ENCODE measurements at places on chromosomes 11 and 22.

DNA sequence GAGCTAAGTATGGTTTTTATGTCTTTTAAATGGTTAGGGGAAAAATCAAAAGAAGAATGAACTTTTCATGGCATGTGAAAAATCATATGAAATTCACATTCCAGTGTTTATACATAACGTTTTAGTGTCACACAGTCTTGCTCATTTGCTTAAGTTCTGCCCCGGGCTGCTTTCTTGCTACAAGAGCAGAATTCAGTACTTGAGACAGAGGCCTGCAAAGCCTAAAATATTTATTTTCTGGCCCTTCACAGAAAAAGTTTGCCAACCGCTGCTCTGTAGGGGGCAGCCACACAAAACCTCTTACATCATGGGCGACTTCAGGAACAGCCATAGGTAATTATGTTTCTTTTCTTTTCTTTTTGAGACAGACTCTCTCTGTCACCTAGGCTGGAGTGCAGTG, 1.0 kb upstream of the ATG2A start:
- peak overlapping the region; percentile 5 for H3K27ac ChIP-seq
- H3K4me3 ChIP-seq, result peak overlapping the region; percentile 77
- H3K27me3 ChIP-seq, result no peaks in the 10 kb centered on the region
- DNase-seq, result no peak
- no peaks in the 10 kb centered on the region for H3K36me3 ChIP-seq

- H3K36me3 ChIP-seq, result no peaks in the 10 kb centered on the region
- no peak overlapping the region for H3K27ac ChIP-seq
- no peak overlapping the region for H3K4me3 ChIP-seq
- H3K27me3 ChIP-seq, result no peaks in the 10 kb centered on the region
These were observed 18.7 kb upstream of the FBLN1 start for GRCh38 chr22:45483918-45484499.

DNA sequence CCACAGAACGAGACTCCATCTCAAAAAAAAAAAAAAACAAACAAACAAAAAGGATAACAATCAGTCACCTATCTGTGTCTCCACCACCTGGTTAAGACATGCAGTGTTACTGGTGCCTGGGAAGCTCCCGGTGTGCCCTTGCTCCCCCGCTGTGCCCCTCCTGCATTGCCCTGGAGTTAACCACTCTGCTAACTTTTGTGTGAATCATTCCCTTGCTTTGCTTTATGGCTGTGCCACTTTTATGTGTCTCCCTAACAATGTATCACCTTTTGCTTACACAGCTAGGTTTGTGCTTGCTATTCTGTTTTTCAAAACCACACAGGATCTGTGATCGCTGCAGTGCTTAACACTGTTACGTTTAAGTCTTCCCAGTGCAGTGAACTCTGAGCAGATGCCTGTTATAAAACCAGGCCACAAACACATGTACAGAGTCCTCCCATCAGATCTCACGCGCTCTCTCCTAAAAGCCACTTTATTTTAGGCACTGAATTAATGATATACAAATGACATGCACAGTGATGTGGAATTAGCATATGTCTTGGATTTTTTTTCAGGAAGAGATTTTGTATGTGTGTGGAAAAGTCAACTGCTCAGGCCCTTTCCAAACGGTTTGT, 69.9 kb downstream of the BUD13 start:
- no peaks in the 10 kb centered on the region for H3K36me3 ChIP-seq
- H3K27me3 ChIP-seq, result peaks cover 5% of the 10 kb centered on the region
- H3K4me1 ChIP-seq, result no peaks in the 10 kb centered on the region
- H3K4me3 ChIP-seq, result no peak overlapping the region

DNA sequence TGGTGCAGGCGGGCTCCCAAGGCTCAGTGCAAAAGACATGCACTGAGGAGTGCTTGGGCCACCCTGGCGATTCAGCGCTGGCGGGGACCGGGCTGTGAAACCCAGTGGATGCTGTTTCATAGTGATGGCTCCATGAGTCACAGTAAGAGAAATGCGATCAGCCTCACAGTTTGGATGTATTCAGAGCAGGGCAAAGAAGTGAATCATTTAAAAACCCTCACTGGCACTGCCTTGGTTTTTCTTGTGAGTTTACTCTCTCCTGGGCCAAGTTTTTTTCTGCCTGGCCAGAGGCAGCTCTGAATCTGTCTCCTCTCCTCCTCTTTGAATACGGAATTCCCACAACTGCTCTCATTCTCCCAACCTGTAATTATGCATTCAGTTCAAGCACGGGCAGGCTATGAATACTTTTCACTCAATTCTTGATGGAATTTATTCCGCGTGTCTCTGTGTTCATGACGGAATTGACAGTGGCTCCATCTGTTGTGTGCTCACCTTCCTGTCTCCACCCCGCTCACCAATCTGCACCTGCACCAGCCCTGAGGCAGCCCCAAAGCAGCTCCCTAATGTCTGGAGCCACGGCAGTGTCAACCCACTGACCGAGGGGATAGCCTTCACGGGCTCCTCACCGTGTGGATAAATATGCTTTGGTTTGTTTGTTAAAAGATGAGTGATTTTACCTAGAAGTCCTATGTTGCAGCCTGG, 14.9 kb downstream of the ADAMTS8 start:
- no peak overlapping the region for H3K4me3 ChIP-seq
- H3K36me3 ChIP-seq, result no peaks in the 10 kb centered on the region
- peaks cover 6% of the 10 kb centered on the region for H3K27me3 ChIP-seq
- no peak for DNase-seq

GRCh38 chr11:62708392-62708791, 916 bp downstream of the GNG3 start:
- peak overlapping the region; percentile 88 for H3K27ac ChIP-seq
- H3K36me3 ChIP-seq, result peaks cover 17% of the 10 kb centered on the region
- H3K4me1 ChIP-seq, result peaks cover 35% of the 10 kb centered on the region
- no peaks in the 10 kb centered on the region for H3K27me3 ChIP-seq
- peak overlapping the region; percentile 83 for H3K4me3 ChIP-seq

DNA sequence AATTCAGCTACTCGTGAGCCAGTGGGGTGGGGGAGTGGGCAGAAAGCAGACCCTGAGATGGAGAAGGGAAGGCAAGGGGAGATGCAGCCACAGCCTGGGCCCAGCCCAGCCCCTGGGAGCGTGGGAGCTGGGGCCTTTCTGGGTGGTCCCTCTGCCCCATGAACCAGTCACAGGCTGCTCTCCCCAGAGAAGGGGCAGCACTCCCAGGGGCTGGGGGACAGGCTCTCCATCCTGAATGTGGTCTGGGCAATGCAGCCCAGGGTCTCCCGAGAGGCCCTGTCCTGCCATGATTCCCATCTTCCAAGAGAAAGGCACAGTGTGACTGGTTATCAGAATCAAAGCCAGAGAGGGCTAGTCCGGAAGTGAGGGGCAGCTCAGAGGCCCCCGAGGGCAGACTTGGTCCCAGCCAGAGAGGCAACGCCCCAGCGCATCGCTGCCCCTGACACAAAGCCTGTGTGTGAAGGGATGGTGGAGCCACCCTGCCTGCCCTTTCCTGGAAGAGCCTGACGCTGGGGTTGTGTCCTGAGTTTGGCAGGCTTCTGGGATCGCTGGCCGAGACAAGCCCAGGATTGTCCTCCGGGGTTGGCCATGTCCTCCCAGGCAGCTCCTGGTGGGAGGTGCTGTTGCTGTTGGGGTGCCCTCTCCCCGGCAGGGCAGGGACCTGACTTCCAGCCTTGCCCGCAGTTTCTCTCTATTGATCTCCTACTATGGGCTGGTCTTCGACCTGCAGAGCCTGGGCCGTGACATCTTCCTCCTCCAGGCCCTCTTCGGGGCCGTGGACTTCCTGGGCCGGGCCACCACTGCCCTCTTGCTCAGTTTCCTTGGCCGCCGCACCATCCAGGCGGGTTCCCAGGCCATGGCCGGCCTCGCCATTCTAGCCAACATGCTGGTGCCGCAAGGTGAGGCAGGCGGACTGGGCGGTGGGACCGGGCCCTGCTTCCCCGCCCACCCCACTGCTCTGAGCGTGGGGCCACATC, 23.8 kb upstream of the SLC22A12 start:
- H3K4me1 ChIP-seq, result no peaks in the 10 kb centered on the region
- no peak overlapping the region for H3K27ac ChIP-seq
- DNase-seq, result no peak
- H3K4me3 ChIP-seq, result no peak overlapping the region

DNA sequence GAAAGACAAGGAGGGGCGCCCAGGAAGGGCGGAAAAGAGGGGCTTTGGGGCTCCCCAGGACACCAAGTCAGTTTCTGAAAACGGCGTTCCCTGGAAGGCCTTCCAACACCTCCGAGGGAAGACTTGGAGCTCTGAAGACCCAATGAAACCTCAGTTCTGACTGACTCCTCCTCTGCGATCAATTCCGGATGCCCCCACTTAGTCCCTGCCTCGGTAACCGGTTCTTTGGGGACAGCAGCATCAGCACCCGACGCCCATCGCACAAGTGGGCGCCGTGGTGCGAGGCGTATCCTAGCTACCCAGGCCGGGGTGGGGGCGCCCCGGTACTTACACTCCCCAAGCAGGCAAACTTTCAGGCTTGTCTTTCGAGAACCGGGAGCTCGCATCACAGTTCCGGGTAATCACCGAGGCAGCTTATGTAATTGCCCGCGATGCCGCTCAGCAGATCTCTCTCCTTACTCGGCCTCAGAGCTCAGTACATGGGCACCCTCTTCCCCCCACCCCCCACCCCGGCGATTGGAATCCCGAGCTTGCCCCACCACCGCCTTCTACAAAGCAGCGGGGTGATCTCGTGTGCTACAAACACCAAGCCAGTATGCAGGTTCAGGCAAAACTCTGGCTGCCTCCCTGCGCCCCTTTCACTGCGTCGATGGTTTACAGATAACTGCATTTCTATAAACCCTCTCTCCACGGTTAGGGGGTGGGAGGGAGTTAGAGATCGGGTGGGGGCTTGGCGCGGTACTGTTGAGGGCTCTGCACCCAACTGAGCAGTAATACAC, 2.0 kb downstream of the TENM4 start:
- no peak overlapping the region for H3K27ac ChIP-seq
- peaks cover 28% of the 10 kb centered on the region for H3K27me3 ChIP-seq
- H3K4me3 ChIP-seq, result no peak overlapping the region
- no peak for DNase-seq
- H3K36me3 ChIP-seq, result no peaks in the 10 kb centered on the region

GRCh38 chr11:126800009-126800408, 200.6 kb downstream of the KIRREL3 start:
- H3K4me3 ChIP-seq, result no peak overlapping the region
- no peaks in the 10 kb centered on the region for H3K36me3 ChIP-seq
- no peaks in the 10 kb centered on the region for H3K4me1 ChIP-seq
- H3K27ac ChIP-seq, result no peak overlapping the region

DNA sequence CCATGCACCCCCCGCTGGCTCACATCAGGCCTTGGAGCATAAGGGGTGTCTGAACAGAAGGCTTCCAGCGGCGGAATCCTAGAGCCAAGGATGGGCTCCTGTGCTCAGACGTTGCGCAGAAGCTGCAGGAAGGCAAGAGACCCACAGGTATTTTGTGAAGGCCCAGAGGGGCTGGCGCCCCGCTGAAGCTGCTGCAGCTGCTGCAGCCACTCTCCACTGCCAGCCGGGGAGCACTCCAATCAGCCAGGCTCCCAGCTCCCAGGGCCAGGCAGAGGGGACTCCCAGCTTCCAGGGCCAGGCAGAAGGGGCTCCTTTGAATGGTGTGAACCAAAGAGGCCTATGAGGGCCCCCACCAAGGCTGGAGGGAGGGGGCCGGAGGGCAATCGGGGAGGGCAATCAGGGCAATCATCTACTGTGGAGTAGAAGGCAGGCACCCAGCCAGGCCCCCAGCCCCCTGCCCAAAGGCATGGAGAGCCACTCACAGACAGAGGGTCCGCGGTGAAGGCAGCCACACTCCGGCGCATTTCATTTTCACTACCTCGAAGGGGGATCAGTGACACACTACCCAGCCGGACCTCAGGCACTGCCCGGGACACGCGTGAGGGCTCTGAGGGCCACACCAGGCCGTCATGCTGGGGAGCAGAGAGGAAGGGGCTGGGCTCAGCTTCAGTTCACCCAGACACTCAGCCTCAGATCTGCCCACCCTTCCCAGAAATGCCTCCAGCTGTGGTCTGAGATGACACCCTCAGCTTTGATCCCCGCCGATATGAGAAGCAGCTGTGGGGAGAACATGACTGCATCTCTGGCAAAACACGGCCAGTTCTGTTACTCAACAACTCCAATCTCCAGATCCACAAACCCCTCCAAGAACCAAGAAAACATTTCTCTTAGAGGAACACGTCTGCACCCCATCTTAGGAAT, 11.6 kb upstream of the PDE2A start:
- DNase-seq, result no peak
- H3K36me3 ChIP-seq, result peaks cover 32% of the 10 kb centered on the region
- H3K27me3 ChIP-seq, result no peaks in the 10 kb centered on the region
- no peak overlapping the region for H3K27ac ChIP-seq

DNA sequence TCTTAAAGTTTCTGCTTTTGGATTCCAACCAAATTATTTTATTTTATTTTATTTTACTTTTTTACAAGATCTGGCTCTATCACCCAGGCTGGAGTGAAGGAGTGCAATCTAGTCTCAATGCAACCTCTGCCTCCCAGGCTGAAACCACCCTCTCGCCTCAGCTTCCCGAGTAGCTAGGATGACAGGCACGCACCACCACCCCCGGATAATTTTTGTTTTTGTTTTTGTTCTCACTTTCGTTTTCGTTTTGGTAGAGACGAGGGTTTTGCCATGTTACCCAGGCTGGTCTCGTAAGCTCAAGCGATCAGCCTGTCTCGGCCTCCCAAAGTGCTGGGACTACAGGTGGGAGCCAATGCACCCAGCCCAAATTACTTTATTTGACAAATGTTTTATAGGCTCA, 219.8 kb downstream of the ETS1 start:
- no peaks in the 10 kb centered on the region for H3K4me1 ChIP-seq
- no peaks in the 10 kb centered on the region for H3K27me3 ChIP-seq
- peak; percentile 41 for DNase-seq
- no peak overlapping the region for H3K4me3 ChIP-seq

DNA sequence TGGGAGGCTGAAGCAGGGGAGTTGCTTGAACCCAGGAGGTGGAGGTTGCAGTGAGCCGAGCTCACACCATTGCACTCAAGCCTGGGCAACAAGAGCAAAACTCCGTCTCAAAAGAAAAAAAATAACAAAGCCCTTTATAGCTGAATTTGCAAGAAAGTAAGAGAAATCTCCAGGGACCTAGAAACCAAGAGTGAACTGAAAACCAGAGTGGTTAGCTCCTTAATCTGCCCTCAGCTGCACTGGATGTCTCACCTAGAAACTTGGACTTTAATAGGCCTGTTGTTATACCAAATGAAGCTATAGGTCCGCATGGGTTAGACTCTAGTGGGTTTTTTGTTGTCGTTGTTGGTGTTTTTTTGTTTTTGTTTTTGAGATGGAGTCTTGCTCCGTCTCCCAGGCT, 4.1 kb downstream of the NEU3 start:
- H3K27ac ChIP-seq, result no peak overlapping the region
- peaks cover 13% of the 10 kb centered on the region for H3K4me1 ChIP-seq
- peak overlapping the region; percentile 26 for H3K4me3 ChIP-seq
- DNase-seq, result peak; percentile 76
